MV-4-11 (cell line): ENCODE measurements at places on chromosomes 6 and 20.

DNA sequence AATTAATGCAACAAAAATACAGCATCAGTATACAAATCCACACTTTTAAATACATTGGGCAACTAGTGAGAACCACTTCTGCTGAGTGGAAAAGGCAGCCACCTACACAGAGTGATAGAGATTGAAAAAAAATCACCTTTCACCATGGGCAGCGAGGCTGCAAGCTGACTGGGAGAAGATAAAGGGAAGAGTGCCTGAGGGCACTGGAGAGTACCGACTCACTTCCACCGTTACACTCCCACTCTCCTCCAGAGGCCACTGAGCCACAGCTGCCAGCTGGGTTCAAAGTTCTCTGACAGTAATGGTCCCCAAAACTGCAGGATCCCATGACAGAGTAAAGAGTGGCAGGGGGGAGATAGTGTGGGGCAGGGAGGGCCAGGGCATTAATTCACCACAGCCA is 24.1 kb downstream of the PXT1 start:
- no peak for DNase-seq

- no peak for DNase-seq
Observed at GRCh38 chr20:62365814-62366369, 1.2 kb downstream of the LAMA5 start.

GRCh38 chr6:20840675-20841074 is 306.4 kb downstream of the CDKAL1 start:
- DNase-seq, result peak; percentile 18

DNA sequence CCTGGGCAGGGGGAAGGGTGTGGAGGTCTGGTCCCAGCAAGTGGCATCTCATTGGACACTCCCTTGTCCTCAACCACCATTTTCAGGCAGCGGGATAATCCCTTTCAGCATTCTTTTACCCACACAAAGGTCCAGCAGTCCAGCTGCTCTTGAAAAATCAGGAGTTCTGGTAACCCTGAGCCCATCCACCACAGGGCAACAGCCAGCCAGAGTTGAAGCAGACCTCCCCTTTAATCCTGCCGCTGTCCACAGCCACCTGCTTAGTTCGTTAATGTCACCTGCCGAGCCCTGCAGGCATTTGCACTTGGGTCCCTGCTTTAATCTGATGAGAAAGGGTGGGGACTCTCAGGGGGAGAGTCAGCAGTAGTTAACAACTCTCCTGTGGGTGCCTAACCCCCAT is 11.1 kb downstream of the TMEM74B start:
- DNase-seq, result no peak

DNA sequence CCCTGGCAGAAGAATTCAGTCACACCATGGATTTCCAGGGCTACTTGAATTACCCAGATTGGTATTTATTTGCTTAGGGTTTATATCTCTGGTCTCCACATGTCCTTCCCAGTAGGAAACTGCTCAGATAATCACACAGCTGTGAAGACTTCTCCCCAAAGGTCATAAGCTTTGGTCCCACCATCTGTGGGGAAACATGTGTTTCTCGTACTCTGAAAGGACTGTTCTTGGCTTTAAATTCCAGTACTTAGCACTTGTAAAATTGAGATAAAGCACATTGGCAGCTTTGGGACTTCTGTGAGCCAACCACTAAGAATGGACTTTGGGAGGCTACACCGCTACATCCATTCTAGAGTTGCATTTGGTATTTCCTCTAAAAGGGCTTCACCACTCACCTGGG is 205.3 kb upstream of the FOXA2 start:
- no peak for DNase-seq

- DNase-seq, result no peak
Observed at GRCh38 chr20:19269737-19270340, 57.4 kb downstream of the SLC24A3 start.

GRCh38 chr20:51596668-51597388 is 54.3 kb upstream of the NFATC2 start:
- no peak for DNase-seq

- DNase-seq, result no peak
Observed at GRCh38 chr20:37796121-37796520, 102.3 kb downstream of the CTNNBL1 start.

- DNase-seq, result no peak
Observed at GRCh38 chr6:89037141-89037900, 43.2 kb upstream of the PNRC1 start.

GRCh38 chr20:4117867-4118266 is 102.5 kb upstream of the RNF24 start:
- no peak for DNase-seq

DNA sequence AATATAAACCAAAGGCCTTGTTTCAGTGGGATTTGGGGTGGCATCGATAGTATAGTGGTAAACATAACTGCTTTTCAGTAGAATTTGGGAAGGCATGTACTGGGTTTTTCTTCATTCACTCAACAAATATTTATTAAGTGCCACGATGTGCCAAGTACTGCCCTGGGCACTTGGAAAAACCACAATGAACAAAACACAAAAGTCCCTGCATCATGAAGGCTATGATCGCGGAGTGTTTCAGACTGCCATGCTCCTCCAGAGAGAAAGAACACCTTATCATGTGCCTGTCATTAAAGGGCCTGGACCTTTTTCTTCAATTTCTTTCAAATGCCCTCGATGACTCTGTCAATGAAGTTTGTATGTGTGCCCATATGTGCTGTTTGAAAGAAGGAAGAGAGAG is 59.2 kb upstream of the CEP85L start:
- no peak for DNase-seq

GRCh38 chr6:37277001-37277409 is 19.1 kb upstream of the TMEM217 start:
- DNase-seq, result peak; percentile 8

GRCh38 chr6:51792273-51793030 is 295.0 kb downstream of the PKHD1 start:
- DNase-seq, result no peak

GRCh38 chr20:58133020-58133808 is 95.2 kb downstream of the ANKRD60 start:
- DNase-seq, result no peak

- DNase-seq, result peak; percentile 4
Observed at GRCh38 chr20:16580147-16580546, 6.9 kb upstream of the KIF16B start.

DNA sequence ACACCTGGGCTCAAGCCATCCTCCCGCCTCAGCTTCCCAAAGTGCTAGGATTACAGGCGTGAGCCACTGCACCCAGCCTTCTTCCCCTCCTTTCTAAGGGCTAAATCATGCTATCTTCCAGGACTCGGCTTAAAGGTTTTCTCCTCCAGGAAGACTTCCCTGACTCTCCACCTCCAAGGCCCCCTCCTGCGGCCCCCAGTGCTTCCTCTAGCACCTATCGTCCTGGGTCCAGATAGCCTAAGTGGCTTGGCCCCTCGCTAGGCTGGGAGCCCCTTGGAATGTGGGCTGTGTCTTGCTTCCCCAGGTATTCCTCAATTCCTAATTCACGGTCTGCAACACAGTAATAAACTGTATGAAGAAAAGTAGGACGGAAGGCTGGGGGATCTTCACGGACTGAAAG is 36.7 kb downstream of the PIM1 start:
- DNase-seq, result no peak

DNA sequence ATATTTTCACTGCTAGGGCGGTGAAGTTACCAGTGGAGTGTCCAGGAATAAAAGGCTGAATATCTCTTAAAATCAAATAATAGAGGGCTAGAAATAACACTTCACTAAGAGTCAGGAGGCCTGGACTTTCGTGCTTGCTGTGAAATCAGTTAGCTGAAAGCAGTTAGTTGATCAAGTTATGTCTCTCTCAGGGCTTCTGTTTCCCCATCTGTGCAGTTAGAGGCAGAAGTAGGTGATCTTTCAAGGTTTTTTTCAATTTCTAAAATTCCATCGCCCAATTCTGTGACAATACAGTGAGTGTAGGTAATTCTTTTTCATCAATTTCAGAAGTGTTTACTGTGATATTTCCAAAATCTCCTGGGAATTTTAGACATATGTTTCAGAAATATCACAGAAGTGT is 72.5 kb upstream of the GLP1R start:
- no peak for DNase-seq

DNA sequence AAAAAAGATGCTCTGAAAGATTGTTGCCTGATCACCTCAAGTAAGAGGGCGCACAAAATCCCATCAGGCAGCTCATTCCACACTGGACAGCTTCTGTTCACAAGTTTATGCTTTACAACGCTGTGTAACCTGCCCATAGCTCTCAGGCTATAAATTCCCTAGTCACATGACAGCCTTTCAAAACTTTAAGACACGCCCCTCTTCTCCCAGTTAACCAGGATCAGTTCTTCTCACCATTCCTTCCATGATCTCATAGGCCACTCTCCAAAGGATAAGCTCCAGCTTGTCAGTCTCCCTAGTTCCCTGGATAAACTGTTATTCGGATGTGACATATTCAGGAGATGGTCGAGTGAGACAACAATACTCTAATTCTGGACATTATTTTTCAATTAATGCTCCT is 15.0 kb downstream of the ADNP start:
- DNase-seq, result no peak

DNA sequence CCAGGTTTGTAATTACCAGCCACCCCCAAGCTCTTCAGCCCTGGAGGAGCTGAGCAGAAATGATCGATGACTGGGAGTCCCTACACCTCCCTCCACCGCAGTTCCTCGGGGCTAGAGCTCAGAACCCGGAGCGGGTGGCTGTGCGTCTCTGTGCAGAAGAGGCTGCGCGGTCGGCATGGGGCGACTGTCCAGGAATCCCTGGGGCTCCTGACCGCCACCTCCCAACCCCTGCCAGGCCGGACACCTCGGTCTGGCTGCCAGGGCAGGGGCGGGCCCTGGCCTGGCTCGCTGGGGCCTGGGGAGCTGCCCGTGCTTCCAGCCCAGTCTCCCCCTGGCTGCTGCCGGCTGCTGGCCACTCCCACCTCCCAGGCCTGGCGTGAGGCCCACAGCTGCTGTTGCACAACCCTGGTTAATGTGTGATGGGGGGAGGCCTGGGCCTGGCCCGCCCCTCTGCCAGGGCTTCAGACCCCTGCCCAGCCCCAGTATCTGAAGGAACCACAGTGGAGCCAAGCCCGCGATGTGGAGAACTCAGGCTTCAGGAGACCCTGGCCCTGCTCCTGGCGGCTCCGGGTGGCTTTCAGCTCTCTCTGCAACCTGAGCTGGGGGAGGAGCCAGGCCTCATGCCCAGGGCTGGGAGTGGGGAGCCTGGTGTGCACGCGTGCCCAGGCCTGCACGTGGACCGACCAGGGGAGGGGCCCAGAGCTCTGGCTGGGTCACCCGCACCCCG is 1.2 kb downstream of the SLC2A4RG start:
- peak; percentile 82 for DNase-seq

GRCh38 chr6:110858016-110858415 is 16.6 kb upstream of the AMD1 start:
- no peak for DNase-seq

DNA sequence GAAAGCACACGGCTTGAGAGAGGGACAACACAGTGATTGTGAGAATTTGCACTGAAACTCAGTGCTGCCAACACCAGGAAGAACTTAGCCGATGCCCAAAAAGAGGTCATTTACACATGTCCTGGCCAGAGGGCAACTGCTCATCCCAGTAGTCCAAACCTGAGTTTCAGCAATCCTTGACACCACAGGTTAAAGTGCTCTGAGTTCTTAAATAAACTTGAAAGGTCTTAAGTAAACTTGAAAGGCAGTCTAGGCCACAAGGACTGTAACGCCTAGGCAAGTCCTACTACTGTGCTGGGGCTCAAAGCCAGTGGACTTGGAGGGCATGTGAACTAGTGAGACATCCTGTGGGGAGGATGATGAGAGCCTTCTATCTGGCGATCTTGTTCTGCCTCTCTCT is 14.1 kb downstream of the SNX14 start:
- no peak for DNase-seq

GRCh38 chr6:43395776-43396175 is 26.3 kb upstream of the ZNF318 start:
- DNase-seq, result no peak

DNA sequence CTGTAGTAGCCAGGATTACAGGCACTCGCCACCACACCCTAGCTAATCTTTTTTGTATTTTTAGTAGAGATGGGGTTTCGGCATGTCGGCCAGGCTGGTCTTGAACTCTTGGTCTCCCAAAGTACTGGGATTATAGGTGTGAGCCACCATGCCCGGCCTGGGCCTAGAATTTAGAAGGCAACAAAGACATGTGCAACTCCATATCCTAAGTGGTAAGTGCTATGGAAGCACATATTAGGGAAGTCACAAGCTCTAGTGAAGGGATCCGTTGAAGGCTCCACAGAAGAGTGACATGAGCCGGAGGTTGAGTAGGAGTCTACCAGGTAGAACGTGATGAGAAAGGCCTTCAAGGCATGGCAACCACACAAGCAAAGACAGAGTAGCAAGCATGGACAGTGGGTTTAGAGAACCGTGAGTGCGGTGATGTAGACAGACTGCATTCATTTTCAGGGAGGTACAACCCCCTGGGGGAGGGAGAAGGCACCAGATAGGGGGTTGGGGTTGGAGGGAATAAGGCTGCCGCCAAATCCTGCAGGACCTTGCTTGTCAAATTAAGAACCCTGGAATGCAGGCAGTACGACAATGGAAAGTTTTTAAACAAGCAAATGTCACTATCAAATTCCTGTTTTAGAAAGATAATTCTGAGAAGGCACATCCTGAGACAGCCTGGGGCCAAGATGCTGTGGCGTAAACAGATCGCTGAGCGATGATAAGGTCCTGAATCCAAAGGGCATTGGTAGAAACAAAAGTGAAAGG is 50.2 kb downstream of the ARHGAP18 start:
- DNase-seq, result no peak

- DNase-seq, result peak; percentile 4
Observed at GRCh38 chr20:56171087-56172012, 77.2 kb upstream of the MC3R start.

GRCh38 chr6:50187351-50187921 is 137.7 kb upstream of the DEFB112 start:
- DNase-seq, result no peak

- DNase-seq, result no peak
Observed at GRCh38 chr6:45657226-45657625, 279.5 kb upstream of the SUPT3H start.

DNA sequence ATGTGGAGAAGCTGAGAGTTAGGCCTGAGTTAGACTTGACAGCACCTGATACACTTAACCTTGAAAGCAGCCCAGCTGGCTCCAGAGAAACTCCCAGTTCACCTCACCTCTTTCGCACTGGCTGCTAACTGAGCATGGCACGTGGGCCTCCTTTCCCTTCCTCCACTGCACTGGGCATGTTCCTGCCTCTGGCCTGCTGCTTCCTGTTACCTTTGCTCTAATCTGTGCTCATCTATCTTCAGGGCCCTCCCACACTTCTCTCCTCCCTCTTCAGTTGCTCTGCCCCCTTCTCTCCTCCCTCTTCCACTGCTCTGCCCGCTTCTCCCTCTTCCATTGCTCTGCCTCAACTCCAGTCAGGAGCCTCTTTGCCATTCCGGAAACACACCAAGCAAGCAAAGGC is 13.7 kb upstream of the UBE2V1 start:
- DNase-seq, result no peak
